Nephron progenitor cell (in vitro differentiated cells): ENCODE measurements at places on chromosomes 1 and 21.

DNA sequence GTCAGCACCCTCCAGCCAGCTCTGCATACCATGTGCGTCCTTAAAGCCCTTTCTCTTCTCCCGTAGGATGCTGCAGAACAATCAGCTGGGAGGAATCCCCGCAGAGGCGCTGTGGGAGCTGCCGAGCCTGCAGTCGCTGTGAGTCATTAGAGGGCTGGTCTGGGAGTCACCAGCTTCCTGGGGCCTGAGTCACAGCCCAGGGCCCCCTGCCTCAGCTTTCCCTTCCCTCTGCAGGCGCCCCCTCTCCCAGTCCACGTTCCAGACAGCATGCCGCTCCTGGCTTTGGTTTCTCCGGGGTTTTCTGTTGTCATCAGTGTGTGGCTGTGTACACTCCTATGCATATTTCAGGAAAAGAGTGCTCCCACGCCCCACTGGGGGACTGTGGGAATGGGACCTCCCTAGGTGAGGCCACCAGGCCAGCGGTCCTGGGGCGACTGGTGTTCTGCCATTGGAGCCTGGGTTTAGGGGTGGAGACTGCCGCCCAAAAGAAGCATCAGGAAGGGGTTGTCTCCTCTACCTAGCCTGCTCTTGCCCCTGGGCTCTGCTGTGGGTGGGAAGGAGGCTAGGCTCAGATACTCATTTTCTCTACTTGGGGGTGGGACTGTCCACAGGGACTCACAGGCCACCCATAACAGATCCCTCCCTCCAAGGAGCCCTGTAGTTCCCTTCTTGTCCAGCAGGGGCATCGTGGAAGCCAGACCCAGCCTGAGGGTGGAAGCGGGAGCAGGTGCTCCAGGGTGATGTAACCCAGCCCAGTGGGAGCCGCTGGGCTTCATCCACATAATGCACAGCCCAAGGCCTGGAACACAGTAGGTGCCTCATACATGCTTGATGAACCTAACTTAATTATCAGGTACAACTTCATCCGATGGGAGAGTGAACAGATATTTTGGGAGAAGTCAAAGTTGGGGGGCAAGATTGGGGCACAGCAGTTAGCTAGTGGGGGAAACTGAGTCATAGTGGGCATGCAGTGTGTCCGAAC is 42.5 kb downstream of the LGR6 start:
- peak; percentile 80 for DNase-seq

GRCh38 chr1:181208967-181209366 is 120.5 kb downstream of the IER5 start:
- no peak for DNase-seq

DNA sequence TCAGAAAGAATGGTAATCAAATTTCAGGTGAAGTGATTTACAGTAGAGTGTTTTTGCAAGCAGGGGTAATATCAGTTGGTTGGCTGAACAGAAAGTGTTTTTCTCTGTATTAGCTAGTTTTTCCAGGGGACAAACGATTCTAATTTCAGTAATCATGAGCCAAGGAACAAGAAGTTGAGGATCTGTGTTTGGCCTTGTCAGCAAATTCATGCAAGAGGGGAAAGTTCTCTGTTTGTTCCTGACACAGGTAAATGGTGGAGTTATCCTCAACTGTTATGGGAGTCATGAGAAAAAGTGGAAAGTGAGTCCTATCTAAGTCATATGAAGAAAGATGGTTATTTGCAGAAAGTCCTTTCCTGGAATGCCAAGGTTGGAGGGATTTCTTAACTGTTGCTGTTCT is 24.6 kb upstream of the SLC35A3 start:
- no peak for DNase-seq

DNA sequence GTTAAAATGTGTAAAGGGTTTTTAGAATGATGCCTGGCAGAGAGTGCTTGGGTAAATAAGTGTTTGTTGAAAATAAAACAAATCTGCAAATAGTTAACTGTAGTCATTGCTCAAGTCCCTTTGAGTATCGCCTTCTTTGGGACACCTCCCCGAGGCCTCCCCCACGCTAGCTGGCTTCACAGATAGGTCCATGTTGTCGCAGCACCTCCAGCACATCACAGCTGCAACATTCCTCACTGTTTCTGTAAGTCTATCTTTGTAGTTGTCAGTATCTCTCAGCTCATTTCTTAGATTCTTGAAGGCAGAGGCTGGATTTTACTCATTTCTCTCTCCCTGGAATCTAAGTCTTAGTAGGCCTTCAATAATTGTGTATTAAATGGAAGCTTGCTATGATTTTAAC is 1.6 kb upstream of the STUM start:
- no peak for DNase-seq

GRCh38 chr1:100414693-100415497 is 62.6 kb downstream of the CDC14A start:
- no peak for DNase-seq

GRCh38 chr1:36448530-36449056 is 1.7 kb downstream of the OSCP1 start:
- DNase-seq = no peak

GRCh38 chr1:85628791-85629531 is 48.4 kb downstream of the CCN1 start:
- no peak for DNase-seq

- DNase-seq = no peak
These were observed 80.7 kb upstream of the CD34 start for GRCh38 chr1:207991583-207992026.

- DNase-seq = no peak
These were observed 91.5 kb upstream of the ACTL8 start for GRCh38 chr1:17663646-17664045.

DNA sequence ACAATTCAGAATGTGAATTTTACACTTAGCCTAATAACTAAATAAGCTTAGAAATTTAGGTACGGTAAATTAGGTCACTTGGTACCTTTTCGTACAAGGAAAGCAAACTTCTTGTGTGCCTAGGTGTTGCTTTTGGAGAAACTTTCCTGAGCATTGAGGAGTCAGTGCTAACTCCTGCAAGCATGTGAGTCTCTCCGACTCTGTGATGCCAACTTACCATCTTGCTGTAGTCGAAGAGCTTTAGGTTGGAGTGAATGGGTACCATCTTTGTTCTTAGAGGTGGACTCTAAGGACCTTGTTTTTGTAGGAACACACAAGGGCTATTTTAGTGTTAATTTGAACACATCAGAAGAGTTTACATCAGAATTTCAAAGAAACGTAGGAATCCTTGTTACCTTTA is 688.9 kb downstream of the USP25 start:
- DNase-seq = no peak
